ENCODE measurements at places on chromosomes 7 and 10. TPM values are rescaled to one million over a fixed set of nuclear protein-coding genes. Genes with fewer than 3 reads are reported as not detected.
A peak's percentile ranks its signal among the peaks of the same experiment; 100 is the strongest.

DNA sequence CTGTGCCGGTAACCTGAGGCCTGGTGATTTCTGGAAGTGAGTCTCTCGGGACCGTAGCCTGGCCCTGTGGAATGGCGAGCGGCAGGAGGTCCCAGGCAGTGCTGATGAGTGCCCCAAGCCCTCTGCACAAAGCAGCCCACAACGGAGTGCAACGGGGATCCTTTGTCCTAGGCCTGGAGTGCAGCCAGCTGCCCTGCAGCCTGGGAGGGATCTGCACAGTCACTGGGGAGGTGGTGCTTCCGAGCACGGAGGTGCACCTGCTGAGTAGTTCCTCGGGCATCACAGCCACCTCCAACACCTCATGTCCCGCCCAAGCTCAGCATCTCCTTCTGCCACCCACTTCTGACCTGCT, 162.8 kb upstream of the ZMIZ1 start:
- H3K4me1 ChIP-seq = no peaks in the 10 kb centered on the region
- DNase-seq = no peak
- H3K27ac ChIP-seq = no peak overlapping the region
- no peak overlapping the region for H3K4me3 ChIP-seq
- H3K27me3 ChIP-seq = no peaks in the 10 kb centered on the region

Gene STK32C
- total RNA-seq = 7.7 TPM

- DNase-seq = no peak
- H3K4me1 ChIP-seq = no peaks in the 10 kb centered on the region
- no peak overlapping the region for H3K4me3 ChIP-seq
These were observed 100.9 kb downstream of the PHTF2 start for GRCh38 chr7:77899516-77899915.

- H3K27ac ChIP-seq = no peak overlapping the region
- no peaks in the 10 kb centered on the region for H3K36me3 ChIP-seq
- peak overlapping the region; percentile 47 for H3K4me3 ChIP-seq
These were observed 683.9 kb downstream of the MAGI2 start for GRCh38 chr7:78769481-78770101.

DNA sequence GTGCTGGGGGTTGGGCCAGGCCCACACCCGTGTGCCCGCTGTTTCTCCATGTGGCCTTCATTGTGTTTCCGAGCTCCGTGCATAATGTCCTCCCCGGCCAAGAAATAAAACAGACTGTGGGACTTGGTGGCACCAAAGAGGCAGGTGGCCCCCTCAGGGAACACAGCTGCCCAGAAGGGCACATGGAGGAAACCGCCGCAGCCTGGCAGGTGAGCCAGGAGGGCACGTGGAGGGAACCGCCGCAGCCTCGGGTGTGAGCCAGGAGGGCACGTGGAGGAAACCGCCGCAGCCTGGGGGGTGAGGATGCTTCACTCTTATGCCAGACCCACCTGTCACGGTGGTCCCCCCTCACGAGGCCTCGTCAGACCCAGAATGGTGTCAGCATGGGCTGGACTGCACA, 288.7 kb downstream of the WDR37 start:
- H3K36me3 ChIP-seq = no peaks in the 10 kb centered on the region
- no peaks in the 10 kb centered on the region for H3K27me3 ChIP-seq
- no peak overlapping the region for H3K27ac ChIP-seq
- no peak overlapping the region for H3K4me3 ChIP-seq

DNA sequence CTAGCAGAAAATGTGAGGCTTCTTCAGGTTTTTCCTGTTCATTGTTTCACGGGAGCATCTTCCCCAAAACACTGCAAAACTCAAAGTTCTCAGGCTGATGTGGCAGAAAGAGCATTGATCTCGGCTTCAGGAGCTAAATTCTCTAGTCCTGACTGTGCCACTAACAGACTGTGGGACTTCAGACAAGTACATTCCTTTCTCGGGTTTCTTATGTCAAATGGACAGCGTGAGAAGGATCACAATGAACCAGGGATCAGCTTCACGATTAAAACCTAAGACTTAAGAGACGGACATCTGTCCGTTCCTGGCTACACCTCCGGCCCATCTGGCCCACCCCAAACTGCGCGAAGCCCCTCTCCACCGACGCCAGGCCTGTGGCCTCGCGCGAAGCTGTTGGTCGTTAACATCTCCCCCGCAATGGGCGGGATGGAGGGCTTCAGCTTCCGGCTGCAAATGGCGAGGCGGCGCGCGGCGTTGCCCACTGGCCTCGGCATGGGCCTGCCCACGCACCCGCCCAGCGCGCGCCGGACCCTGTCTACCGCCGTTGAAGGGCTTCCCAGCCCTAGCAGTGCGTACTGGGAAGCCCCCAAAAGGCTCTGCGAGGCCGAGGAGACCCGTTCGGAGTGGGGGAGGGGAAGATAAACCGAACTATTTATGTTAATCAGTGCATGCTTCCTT, 549 bp upstream of the DDX50 start:
- H3K27ac ChIP-seq = peak overlapping the region; percentile 100
- no peaks in the 10 kb centered on the region for H3K27me3 ChIP-seq
- no peak for DNase-seq
- peak overlapping the region; percentile 89 for H3K4me3 ChIP-seq

DNA sequence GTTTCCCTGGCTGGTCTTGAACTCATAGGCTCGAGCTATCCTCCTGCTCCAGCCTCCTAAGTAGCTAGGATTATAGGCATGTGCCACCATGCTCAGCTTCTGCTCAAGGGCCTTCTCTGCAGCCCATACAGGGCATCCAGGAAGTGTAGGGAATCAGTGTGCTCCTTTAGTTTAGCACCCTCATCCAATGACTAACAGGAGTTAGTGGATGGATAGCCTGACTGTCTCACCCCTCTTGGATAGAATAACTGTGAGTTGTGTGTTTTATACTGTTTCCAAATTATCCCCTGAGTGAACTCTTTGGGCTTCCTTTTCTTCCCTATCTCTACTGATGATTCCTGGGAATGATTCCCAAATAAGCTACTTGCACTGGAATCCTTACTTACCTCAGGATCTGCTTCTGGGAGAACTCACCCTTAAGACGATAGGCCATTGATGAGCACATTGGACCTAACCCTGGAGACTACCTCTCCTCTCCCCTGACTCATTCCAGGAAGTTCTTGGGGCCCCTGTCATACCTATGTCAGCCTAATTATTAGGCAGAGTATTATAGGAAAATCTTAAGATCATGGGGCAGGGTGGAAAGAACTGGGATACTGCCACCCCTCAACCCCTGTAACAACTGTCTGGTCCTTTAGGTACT, 18.5 kb downstream of the STRIP2 start:
- H3K27me3 ChIP-seq = no peaks in the 10 kb centered on the region
- no peak for DNase-seq
- H3K4me3 ChIP-seq = no peak overlapping the region

Gene MYL10
- total RNA-seq = not detected

Gene CYTH3
- total RNA-seq = 20.2 TPM

Gene CYP26A1
- not detected for total RNA-seq

DNA sequence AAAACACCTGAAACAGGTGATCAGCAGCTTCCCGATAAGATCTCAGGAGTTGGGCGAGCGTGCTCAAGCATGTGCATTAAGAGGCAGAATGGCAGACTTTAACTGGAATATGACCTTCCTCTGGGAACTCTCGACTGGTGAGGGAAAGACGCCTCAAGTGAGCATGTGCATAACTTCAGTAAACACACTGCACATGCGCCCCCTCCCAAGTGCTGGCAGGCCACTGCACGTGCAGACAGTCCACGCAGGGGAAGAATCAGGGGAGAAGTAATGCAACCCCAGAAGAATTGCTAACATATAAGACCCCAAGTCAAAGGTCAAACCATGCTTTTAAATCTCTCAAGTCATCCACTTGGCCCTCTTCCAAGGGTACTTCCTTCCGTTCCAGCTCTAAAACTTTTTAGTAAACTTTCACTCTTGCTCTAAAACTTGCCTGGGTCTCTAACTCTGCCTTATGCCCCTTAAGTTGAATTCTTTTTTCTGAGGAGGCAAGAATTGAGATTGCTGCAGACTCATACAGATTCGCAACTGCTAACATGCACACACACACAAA, 541.0 kb downstream of the TNS3 start:
- peaks cover 49% of the 10 kb centered on the region for H3K4me1 ChIP-seq
- H3K4me3 ChIP-seq = no peak overlapping the region
- H3K27me3 ChIP-seq = no peaks in the 10 kb centered on the region
- H3K36me3 ChIP-seq = no peaks in the 10 kb centered on the region
- DNase-seq = no peak

- H3K4me1 ChIP-seq = no peaks in the 10 kb centered on the region
- no peaks in the 10 kb centered on the region for H3K36me3 ChIP-seq
- no peak overlapping the region for H3K27ac ChIP-seq
- no peak for DNase-seq
- H3K27me3 ChIP-seq = no peaks in the 10 kb centered on the region
These were observed 182.9 kb downstream of the SORCS1 start for GRCh38 chr10:106981452-106982075.

DNA sequence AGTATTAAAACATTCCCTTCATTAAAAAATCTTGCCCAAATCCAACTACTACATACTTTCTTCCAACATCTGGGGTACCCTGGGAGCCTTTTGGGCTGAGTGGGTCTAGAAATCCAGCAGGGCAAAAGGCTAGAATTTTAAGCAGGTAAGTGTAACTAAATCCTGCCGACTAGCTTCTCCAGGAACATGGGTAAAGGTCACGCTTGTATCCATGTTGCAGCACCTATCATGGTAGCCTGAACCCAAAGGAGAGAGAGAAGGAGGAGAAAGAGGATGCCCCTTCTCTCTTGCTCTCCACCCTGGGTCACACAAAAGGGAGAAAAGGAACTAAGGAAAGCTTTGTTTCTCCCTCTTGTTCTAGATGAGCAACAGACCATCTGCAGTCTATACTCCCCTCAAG, 53.3 kb downstream of the ZNF680 start:
- no peak overlapping the region for H3K27ac ChIP-seq
- no peaks in the 10 kb centered on the region for H3K36me3 ChIP-seq
- H3K4me1 ChIP-seq = no peaks in the 10 kb centered on the region
- H3K4me3 ChIP-seq = no peak overlapping the region
- DNase-seq = no peak

DNA sequence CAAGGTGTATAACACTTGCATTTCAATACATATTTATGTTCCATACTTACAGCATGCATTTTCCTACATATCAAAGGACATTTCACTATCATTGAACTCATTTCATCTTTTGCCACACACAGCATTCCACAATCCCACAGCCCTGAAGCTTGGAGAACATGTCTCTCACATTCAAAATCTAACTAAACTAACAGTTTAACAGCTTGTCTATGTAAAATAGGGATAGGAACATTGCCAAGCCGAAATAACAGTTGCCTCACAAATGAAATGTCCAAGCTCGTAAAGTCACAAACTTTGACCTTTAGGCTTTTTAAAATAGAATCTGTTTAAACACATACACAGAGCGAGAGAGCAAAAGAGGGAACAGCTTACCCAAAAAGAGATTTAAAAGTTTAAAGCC, 65.3 kb downstream of the HGF start:
- no peaks in the 10 kb centered on the region for H3K27me3 ChIP-seq
- no peaks in the 10 kb centered on the region for H3K36me3 ChIP-seq
- H3K4me3 ChIP-seq = no peak overlapping the region
- H3K27ac ChIP-seq = no peak overlapping the region
- H3K4me1 ChIP-seq = no peaks in the 10 kb centered on the region

- no peak overlapping the region for H3K4me3 ChIP-seq
- H3K36me3 ChIP-seq = no peaks in the 10 kb centered on the region
- no peak for DNase-seq
- H3K4me1 ChIP-seq = peaks cover 35% of the 10 kb centered on the region
- H3K27ac ChIP-seq = no peak overlapping the region
These were observed 15.3 kb downstream of the SLC25A13 start for GRCh38 chr7:96306385-96307125.

- no peaks in the 10 kb centered on the region for H3K36me3 ChIP-seq
- DNase-seq = no peak
- no peaks in the 10 kb centered on the region for H3K4me1 ChIP-seq
- H3K27me3 ChIP-seq = peaks cover 39% of the 10 kb centered on the region
These were observed 15.0 kb downstream of the C10orf53 start for GRCh38 chr10:49694466-49694865.

Gene TMEM213
- not detected for total RNA-seq

DNA sequence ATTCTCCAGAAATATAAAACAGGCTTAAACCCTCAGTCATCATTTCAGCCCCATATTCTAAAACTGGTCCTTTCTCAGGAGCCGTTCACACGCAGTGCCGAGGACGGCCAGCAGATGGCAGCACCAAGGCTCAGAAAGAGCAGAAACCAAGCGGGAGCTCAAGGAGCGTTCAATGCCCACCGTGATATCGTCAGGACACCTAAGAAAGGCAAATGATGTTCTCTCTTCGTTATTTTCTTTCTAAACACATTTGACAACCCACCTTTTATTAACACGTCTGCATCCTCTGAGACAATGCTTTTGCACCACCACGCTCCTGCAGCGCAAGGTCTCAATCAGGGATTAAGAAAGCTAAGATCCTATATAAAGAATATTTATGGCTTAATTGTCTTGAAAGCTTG, 45.7 kb upstream of the RBM33 start:
- DNase-seq = peak; percentile 82
- H3K36me3 ChIP-seq = no peaks in the 10 kb centered on the region
- H3K4me1 ChIP-seq = no peaks in the 10 kb centered on the region
- no peaks in the 10 kb centered on the region for H3K27me3 ChIP-seq
- no peak overlapping the region for H3K27ac ChIP-seq
- no peak overlapping the region for H3K4me3 ChIP-seq

Gene TRPV5
- not detected for total RNA-seq

Gene ANKRD61
- not detected for total RNA-seq

DNA sequence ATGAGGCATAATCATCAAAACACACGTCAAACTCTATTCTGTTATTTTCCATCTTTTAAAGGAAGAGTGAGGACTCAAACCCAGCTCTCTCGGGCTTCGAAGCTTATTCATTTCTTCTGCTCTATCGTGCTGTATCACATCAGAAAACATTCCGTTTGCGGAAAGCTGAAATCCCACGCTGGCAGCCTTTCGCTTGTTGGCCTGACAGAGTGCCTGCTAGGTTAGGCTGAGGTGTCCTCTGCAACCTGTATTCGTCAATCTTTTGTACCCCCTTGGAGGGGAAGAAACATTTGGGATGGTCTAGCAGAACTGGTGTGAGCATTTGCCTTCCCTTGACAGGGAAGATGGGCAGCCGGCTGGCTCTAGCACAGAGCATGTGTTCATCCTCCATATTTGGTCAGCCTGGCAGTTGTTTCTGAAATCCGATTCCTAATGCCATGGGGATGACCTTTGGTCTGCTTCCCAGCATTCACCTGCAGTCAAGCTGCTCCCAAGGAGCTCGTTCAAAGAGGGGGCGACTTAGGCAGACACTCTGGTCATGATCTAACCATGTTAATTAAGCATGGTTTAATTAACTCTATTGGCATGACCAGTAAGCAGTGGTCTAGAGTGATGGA, 55.2 kb downstream of the TACC2 start:
- H3K4me3 ChIP-seq = no peak overlapping the region
- H3K36me3 ChIP-seq = no peaks in the 10 kb centered on the region
- H3K27me3 ChIP-seq = no peaks in the 10 kb centered on the region
- DNase-seq = no peak
- peak overlapping the region; percentile 55 for H3K27ac ChIP-seq

Gene LEP
- 1.7 TPM for total RNA-seq

DNA sequence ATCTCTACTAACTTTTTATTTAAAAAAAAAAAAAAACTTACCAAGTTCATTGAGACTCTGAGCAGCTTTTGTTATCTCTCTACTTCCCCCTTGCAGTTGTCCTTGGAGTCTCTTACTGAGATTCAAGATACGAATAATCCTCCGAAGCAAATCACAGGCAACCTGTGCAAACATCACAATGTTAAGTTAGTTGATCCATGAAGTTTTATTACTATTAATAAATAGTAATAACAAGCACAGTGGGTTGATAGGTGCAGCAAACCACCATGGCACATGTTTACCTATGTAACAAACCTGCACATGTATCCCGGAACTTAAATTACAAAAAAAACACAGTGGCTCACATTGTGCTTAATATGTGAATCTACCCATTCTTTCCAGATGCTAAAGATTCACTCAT, 36.5 kb downstream of the COG5 start:
- H3K27me3 ChIP-seq = no peaks in the 10 kb centered on the region
- H3K4me3 ChIP-seq = no peak overlapping the region
- H3K27ac ChIP-seq = no peak overlapping the region
- H3K36me3 ChIP-seq = no peaks in the 10 kb centered on the region
- DNase-seq = no peak
